ENCODE measurements at places on chromosomes 5 and 9.

- peak; percentile 20 for DNase-seq
These were observed 39.9 kb downstream of the KIF4B start for GRCh38 chr5:155053501-155053900.

DNA sequence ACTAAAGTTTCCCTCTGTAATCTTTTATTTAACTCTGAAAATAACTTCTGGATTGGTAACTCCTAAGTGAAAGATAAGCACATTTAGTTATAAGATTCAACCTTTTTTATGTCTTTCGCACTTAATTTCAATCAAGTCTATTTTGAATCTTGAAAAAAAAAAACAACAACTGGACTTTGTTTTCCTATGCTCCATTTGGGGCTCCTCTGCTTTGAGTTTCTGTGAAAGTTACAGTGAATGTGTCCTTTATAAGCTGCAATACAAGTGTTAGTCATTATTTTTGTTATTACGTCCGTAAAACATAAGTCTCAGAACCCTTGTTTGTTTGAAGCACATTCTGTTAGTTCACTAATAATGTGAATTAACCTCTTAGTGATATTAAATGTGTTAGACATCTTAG, 276.8 kb downstream of the ADAMTS6 start:
- DNase-seq: no peak

DNA sequence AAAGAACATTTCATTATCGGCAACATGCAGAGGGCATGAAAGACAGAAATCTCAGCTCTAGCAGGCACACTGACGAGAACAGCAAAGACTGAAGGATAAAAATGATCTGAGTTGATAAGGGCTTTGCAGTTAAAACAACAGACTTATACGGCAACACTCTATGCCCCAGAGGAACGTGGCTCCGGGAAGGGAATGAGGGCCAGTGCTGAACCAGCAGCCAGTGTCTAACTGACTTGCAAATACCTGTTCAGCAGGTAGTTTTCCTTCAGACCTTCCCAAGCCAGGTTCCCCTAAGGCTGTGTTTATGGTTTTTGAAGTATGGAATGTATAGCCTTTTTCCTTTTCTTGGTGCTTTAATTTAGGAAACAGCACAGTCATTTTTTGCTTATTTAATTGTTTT, 121.3 kb upstream of the CDH18 start:
- DNase-seq: no peak

GRCh38 chr5:159854916-159855315, 61.4 kb upstream of the ADRA1B start:
- no peak for DNase-seq

GRCh38 chr5:19619571-19619970, 368.4 kb downstream of the CDH18 start:
- no peak for DNase-seq

DNA sequence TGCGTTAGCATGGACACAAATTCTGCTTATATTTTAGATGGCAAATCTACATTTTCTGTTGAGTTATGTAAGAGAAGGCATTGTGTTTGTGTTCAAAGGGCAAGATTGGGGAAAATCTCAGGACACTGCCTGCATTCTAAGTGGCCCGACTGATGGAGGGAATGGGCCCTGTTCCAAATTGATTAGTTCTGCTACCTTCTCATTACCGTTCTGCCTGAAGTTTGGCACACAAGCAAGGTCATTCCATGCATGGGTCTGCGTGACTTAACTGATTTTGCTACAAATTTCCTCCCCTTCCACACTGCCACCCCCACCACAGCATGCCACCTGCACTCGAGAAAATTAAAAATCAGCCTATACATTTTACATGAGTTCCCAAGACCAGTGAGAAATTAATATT, 409.9 kb downstream of the BRINP1 start:
- no peak for DNase-seq

DNA sequence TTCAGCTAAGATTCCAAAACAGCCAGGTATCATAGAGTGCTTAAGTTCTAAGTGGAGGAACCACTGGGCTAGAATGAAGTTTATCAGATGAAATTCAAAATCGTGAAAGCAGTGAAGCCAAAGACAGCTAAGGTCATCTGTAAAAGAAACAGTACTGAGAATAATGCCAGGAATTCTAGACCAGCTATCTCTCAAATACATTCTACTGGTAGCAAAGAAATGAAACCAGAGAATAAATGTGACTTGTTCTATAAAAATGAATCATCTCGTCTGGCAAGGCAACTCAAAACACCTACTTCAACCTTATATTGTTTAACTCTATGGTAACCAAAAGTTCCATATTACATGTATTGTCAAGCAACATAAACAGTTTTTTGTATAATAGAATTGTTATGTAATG, 51.3 kb upstream of the RGMB start:
- DNase-seq: no peak

DNA sequence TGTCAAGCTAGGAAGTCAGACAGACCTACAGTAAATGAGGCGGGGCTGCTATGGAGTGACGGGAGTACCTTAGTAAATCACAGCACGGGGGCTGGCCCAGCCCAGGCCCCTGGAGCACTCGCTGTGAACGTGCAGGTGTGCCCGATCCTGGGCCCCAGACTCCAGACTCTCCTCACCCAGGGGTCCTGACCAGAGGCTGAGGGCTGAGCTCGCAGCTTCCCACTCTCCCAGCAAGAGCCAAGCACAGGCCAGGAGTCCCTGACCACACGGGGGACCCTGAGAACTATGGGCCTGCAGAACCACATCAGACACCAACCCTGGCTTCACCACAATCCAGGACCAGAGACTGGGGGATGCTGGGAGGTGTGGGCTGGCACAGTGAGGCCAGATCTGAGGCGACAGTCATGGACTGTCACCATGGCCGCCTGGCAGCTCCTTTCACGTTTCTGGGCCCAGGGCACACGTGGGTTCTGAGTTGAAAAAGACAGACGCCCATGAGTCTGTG, 73.4 kb downstream of the ADAMTS2 start:
- DNase-seq: no peak

DNA sequence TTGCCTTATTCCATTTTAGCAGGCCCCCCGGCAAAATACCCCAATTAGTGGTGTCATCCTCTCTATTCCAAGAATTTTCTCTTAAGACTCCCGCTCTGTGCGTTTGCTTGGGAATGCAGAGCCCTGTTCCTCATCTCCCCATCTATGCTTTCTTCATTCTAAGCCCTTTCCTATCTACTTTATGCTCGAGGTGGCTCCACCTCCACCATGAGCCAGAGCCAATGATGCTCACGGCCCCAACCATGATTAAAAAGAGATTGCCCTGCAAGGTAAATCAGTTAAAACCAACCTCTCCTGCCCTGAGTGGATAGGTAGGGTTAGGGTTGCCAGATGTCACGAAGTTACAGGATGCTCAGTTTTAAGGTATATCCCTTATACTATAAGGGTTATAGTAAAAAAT, 677 bp upstream of the TXNDC15 start:
- DNase-seq: no peak
